Activated CD8-positive, alpha-beta memory T cell treated with anti-CD3 and anti-CD28 coated beads for 1 hour (primary cell): ENCODE measurements at places on chromosomes 4 and X.

DNA sequence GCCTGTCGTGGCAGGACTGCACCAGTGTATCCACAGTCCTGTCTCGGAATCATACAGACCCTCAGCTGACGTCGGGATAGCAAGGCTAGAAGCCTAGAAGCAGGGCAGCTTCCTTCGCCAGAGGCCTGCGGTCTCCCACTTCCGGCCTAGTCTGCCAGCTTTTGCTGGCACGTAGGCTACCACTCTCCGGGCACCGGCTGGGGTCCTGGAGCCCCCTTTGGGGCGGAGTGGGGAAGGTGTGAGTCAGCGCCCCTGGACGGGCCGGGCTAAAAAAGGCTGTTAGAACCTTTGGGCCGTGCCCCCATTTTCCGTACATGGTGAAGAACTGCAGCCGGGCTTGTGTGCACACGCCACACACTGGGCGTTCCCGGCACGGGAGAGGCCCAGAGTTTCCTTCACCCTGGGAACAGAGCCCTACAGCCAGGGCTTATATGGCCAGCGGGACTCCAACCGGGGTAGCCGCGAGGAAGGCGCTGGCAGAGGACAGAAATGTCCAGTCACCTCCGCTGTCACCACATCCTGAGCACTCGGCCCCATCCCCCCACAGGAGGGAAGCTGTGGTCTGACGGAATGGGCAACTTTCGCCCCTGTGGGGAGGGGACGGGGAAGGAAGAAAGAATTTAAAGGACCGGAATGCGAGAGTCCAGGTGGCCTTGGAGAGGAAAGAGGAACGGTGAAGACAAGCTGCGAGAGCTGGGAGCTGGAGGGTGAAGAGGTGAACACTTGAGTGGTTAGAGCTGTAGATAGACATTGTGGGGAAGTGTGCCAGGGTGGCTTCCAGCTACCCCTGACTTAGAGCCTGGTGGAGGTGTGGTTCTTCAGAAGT is 4.6 kb downstream of the MAGIX start:
- DNase-seq: peak; percentile 56

DNA sequence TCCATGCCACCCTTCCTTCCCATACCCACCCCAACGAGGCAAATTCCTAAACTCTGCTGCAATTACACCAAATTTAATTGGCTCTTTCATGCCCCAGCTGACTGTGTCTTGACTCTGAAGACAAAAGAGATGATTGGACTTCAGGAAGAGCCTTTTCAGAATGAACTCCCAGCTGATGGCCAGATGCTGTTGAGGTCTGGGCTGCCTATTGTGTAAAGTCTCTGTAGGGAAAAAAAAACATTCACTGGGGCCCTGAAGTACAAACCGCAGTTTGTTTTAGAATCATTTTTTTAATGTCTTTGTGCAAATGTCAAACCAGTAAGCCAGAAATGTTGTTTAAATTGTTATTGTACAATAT is 174.8 kb downstream of the HHIP start:
- no peak for DNase-seq

DNA sequence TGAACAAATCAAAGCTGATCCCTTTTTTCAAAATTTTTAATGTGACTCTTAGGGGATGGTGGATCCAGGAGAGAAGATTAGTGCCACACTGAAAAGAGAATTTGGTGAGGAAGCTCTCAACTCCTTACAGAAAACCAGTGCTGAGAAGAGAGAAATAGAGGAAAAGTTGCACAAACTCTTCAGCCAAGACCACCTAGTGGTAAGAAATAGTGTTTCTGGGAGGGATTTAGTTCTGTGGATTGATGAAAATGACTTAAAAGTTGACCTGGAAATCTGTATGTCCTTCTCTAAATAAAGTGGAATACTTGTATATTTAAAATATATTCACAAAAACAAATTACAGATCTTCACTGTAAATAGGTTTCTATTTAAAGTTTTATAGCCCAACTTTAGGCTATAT is 29.2 kb downstream of the NUDT9 start:
- no peak for DNase-seq

DNA sequence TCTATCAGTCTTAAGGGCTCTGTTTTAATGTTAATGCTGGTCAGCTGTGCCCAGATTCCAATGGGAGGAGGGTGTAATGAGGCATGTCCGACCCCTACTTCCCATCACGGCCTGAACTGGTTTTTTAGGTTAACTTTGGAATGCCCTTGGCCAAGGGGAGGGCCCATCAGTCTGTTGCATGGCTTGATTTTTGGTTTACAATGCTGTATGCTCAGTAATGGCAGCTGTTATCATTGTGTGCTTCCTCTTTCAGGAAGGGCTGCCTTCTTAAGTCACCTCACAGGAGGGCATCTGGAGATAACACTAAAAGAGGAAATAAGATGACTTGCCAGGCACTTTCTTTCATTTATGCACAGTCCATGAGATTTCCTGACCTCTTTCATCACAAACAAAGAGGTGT is 36.3 kb downstream of the ATXN3L start:
- no peak for DNase-seq
